Frontal cortex (tissue), 4 donors: ENCODE measurements at places on chromosomes 7 and 10. TPM values are rescaled to one million over a fixed set of nuclear protein-coding genes. Genes with fewer than 3 reads are reported as not detected.

DNA sequence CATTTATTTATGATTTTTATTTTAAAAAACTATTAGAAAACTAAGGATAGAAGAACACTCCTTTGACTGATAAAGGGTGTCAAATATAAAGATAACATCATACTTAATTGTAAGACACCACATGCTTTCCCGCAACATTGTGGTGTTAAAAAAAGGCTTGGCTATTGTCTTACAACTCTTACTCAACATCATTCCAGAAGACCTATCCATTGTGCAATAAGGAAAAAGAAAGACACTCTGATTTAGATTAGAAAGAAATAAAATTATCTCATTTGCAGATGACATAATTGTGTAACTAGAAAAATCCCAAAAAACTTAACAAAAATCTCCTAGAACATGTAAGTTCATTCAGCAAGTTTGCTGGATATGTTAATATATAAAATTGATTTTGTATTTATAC lies 296.7 kb upstream of the GNAI1 start:
- no peak for DNase-seq

C10orf53 gene
- total RNA-seq, result not detected

DNA sequence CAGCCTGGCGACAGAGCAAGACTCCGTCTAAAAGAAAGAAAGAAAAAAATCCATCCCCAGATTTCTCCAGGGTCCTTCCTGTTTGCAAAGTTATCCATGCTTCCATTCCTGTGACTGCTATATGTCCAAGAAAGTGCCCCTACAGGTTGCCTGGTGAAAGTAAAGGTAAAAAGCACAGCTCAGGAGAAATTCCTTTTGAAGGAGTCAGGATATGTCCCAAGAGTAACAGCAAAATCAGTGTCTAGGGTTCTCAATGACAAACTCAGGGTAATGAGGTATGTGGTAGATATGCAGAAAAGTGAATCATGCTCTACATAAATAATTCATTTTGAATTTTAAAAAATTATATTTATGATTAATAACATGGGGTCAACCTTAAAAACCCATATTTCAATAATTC lies 91.5 kb downstream of the CTTNBP2 start:
- no peak for DNase-seq

DNA sequence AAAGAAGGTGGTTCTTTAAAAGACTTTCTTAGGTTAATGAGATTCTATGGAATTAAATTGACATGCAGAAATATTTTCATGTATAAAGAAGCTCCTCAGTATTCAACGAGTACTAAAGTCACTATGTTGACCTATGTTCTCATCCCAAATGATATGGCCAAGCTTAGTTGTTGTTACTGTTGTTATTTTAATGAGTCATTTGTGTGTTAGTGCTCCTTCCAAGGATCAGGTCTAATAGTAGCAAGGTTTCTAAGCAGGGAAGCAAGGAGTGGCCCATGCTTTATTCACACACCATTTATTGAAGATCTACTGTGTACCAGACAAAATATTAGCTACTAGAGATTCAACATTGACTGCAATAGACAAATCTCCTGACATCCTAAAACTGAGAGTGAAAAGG lies 41.9 kb downstream of the LRRN3 start:
- no peak for DNase-seq

- no peak for DNase-seq
Measured at GRCh38 chr7:48528646-48529045, 357.4 kb downstream of the ABCA13 start.

GRCh38 chr10:79237454-79238157 lies 109.7 kb upstream of the PPIF start:
- no peak for DNase-seq
